ENCODE measurements at places on chromosomes 3 and 15.

DNA sequence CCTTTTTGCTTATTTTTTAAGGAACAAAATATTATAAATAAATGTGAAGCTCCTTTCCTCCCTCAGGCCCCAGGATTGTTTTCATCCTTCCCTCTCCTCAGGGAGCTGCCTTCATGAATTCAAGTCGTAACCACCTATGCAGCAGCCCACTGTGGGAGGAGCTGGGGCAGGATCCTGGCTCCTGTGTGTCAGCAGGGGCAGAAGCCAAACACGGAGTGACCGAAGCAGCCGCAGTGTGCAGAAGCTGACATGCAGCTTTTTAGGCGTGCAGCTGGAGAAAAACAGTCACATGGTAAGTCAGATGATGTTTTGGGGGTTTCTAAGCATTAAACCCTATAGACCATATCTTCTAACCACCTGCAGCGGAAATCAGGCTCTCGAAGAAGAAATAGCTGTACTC, 231.3 kb downstream of the OCA2 start:
- DNase-seq, result no peak

- DNase-seq, result no peak
Measured at GRCh38 chr3:139128803-139129202, 84.1 kb upstream of the PRR23C start.

DNA sequence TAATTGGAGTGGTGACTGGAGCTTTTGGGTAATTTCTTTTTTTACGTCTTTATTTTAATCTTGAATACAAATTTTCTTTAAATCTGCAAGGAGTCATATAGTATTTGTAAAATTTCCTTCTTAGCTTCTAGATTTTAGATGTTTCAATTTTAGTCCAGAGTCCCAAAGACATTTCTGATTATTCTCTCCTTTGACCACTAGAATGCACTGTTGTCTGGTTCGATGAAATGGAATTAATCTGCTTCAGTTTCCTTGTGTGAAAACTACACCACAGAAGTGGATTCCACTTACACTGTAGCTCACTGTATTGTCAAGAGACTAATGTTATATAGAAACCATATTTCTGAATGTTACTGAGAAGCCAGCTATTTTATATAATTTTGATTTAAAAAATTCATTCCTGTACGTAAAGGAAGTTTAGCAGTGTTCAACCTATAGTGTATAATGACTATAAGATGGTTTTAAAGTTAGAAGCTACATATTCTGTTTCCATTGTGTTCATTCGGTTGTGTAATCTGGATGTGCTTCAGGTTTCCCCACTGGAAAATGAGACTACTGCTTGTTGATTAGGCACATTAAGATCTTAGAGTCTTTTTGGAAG, 6.1 kb downstream of the GRAMD1C start:
- peak; percentile 51 for DNase-seq

- no peak for DNase-seq
Measured at GRCh38 chr15:54017251-54017650, 39.0 kb downstream of the UNC13C start.

DNA sequence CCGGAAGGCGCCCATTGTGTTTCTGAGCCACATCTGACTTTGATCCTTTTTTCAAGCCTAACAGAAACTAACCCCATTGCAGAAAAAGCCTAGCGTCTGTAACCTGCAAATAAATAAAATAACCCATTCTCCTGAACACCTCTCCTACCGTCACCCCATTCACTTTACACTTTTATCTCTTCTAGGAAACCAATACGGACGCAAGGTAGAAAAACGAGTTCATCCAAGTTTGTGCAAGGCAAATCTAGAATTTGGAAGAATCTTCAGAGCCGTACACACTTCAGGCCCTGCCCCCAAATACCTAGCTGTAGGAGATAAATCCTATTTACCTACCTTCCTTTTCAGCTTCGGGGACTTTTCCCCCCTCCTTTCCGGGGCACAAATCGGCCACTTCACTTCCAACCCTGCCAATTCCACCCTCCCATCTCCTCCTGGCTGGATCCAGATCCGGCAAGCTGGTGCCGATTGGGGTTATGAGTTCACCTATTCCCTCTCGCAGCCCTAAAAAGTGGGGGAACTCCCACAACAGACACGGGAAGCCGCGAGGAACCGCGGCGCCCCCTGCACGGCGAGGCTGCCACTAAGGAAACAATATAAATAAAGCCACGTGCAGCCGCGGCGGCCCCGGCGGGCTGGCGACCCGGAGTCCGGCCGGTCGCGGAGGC, 987 bp downstream of the PRTG start:
- no peak for DNase-seq

DNA sequence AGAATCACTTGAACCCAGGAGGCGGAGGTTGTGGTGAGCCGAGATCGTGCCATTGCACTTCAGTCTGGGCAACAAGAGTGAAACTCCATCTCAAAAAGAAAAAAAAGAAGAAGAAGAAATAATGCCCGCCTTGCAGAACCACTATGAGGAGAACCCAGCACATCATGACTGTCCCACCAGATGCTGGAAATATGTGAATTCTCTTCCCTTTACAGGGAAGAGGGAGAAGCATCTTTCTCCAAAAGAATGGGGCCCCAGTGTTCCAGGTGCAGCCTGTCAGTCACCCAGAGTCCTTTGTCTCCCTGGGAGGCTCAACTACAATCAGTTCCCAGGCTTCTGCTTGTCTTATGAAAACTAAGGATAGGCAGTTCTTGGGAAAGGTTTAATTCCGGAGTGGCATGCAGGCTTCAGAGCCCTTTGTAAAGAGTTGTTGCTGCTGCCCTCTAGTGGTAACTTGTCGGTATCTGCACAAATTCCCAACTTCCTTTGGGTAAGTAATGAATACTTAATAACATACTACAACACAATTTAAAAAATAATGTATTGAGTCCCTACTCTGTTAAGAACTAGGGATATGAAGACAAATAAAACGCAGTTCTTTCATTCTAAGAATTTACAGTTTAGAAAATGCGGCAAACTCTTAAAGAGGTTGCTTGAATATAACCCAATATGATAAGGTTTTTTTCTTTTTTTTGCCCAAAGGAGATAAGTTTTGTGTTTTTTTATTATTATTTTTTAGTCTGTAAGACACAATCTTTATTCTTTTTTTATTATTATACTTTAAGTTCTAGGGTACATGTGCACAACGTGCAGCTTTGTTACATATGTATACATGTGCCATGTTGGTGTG, 18.6 kb upstream of the TICRR start:
- peak; percentile 69 for DNase-seq

DNA sequence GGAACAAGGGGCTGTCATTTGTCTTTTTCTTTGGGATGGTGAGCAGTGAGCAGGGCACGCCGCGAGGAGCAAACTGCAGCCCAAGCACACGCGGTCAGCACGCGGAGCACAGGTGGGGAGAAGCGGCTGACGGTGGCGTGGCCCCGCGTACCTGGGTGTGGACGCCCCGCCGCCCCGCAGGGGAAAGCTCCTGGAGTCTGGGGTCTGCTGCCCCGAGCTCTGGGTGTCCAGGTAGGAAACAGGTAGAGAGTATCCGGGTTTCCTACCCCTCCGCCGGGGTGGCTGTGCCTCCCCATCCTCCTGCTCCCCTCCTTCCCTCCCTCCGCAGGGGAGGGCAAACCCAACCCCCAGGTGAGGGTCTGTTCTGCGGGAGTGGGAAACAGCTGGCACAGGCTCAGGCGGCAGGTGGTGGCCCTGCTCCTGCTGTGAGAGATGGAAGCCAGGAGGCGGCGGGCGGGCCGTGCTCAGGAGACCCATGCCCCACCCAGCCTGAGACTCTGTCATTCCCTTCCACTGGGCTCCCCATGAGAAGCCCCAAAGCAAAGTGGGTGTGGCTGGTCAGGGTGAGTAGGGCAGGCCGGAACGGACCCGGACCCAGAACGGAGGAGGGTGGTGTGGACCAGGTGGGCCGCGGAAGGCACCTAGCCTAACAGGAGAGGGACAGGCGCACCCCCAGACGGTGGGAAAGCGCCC, 56.9 kb upstream of the CGNL1 start:
- no peak for DNase-seq

DNA sequence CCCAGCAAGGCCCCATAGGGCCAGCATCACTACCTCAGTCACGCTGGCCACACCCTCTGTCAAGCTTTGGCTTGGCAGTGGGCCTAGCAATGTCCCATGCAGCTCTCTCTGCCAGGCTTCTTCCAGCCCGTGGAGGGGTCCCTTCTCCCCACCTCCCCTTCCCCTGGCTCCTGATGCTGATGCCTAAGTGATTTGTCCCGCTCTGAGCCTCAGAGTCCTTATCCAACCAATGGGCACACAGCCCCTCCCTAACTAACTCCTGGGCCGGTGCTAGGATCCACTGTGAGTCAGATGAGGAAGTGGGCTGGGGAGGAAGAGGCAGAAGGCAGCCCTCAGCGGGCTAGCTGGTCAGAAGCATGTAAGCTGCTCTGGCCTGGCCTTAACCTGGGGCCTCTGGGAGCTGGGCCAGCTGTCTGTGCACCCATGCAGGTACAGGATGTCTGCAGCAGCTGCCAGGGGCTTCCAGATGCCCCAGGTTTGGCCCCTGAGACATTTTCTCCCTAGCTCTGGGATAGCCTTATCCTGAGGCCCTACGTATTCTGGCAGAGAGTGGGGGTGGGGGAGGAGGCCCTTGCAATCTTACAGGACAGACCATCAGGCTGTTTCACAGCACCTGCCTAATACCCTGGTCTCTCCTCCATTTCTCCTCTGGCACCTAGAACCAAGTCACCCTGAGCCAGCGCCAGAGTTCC, 740 bp upstream of the ZBTB47 start:
- peak; percentile 89 for DNase-seq

- no peak for DNase-seq
Measured at GRCh38 chr3:53597136-53597915, 102.9 kb downstream of the CACNA1D start.

DNA sequence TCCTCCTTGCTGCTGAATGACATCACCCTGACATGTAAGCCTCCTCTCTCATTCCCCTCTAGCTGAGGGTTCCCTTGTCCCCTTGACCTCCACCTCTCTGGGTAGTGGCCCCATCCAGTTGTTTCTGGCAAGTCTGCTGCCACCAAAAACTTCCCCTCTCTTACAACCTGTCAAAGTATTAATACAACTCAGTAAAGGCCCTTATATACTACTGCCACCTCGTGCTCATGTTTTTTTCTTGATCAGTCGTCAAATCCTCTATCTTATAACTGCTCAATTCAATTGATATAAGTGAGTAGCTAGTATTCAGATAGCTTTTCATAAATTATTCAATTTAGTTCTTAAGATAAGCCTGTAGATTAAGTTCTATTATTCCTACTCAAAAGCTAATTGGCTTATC, 249.6 kb downstream of the MBNL1 start:
- no peak for DNase-seq

DNA sequence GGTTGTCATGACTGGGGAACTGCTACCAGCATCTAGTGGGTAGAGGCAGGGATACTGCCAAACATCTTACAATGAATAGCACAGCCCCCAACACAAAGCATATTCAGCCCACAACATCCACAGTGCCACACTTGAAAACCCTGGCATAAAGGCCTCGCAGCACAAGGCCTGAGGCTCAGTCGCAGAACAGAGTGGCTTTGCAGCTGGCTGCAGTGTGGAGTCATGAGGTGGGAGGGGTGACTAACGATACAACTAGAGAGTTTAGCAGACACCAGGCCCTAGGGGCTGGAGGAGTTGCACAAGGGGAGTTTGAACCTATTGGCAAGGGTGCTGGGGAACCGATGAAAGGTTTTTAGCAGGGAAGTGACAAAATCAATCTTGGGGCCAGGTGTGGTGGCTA, 32.1 kb downstream of the GRK7 start:
- no peak for DNase-seq

GRCh38 chr3:86954226-86954625, 36.7 kb downstream of the VGLL3 start:
- DNase-seq, result no peak

GRCh38 chr3:88141458-88142083, 8.2 kb upstream of the C3orf38 start:
- DNase-seq, result no peak

DNA sequence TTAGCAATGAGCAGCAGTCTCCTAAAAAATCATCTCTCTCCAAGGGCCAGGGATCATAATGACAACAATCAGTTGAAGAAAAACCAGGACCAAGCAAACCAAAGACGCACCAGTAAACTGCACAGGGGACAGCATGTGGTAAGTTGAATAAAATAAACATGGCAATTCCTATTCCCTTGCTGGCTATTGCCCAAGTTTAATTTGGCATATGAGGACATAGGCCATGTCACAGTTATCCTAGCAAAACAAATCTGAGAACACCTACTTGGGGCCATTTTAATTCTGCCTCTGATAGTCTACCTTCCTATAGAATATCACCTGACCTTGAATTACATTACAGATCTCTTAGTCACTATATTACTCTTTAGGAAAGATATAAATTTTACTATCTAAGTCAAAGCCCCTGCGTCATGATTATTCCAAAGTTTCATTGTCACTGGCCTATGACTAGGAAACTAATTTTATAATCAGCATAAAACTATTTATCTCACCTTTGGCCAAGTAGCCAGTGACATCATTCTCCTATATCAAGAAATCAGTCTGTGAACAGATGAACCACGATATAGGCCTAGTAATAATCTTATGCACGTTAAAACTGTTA, 23.0 kb downstream of the AP3S2 start:
- DNase-seq, result no peak

- no peak for DNase-seq
Measured at GRCh38 chr15:101556273-101556672, 66.8 kb upstream of the PCSK6 start.

DNA sequence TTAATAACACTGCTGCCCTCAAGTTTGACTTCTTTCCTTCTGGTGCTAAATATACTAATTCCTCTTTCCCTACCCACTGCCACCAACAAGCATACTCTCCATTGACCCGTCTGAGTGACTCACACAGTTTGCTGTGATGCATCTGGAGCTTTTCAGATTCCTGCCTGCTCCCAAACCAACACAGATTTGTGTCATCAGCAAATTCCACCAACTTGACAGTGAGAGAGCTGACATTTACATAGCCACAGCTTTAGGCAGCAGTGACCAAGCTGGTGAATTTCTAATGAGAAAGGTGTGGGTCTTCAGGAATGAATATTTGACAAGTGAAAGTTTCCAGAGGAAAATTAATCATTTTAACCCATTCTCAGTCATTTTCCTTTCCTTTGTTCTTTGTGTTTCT, 96.5 kb upstream of the PRICKLE2 start:
- DNase-seq, result peak; percentile 70

- no peak for DNase-seq
Measured at GRCh38 chr15:39025881-39026280, 461.3 kb upstream of the RASGRP1 start.

- no peak for DNase-seq
Measured at GRCh38 chr3:196688349-196688748, 23.7 kb downstream of the CEP19 start.

DNA sequence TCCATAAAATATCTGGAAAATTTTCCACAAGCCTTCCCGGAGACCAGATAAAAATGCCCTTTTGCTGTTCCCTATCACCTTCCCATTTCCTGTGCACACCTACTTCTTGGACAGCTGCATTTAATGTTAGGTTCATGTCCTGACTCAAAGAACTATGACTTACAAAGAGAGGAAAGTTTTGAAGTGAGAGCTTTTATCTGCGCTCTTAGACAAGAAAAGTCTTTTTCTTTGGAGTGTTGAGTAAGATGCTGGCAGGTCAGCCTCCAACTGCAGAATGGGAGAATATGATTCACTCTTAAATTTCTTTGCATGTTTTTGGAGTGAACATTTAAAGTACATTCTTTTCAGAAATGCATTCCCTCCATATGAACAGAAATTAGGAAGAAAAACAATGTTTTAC, 147.3 kb upstream of the DPH6 start:
- DNase-seq, result no peak

GRCh38 chr3:140216249-140216648, 281.3 kb downstream of the CLSTN2 start:
- peak; percentile 19 for DNase-seq

Data from ACHN (cell line).